ENCODE measurements at places on chromosomes 11 and 22.

DNA sequence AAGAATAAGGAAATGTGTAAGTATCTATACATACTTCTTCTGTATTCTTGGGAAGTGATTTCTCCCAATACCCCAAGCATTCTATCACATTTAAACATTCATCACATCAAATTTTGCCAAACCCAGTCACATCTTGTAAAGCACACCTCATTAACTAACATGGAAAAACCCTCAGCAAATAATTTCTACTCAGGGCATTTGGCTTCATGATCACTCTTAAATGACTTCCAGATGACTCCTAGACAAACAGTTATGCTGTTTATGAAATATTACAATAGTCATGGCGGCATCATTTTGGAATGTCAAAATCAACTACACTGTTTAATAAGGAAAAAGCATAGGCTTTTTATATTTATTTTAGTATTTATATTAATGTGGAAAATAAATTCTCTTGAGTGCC lies 47.3 kb upstream of the CCDC34 start:
- DNase-seq: no peak

GRCh38 chr11:257766-258493 lies 20.3 kb upstream of the NLRP6 start:
- DNase-seq: no peak

GRCh38 chr22:38733724-38734381 lies 21.9 kb downstream of the SUN2 start:
- DNase-seq: no peak

DNA sequence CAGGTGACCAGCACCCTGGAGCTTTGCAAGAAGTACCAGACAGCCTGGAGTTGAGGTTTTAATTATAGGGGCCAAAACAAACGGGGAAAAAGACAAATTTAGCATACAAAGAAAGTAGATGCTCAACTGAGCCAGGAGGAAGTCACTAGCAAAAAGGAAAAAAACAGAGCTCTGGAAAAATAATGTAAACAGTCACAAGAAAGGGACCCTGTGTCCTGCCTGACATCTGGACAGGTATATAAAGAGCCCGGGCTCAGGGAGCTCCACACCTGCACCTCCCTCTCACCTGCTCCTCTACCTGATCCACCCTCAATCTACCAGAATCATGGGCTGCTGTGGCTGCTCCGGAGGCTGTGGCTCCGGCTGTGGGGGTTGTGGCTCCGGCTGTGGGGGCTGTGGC lies at the start of gene KRTAP5-10:
KRTAP5-10 (plus strand) TSS at position 301 of the 400 bp plus-strand sequence; CDS start at position 326, 25 bp downstream.
- no peak for DNase-seq

- no peak for DNase-seq
Observed at GRCh38 chr11:89493431-89493830, 2.3 kb upstream of the NOX4 start.

DNA sequence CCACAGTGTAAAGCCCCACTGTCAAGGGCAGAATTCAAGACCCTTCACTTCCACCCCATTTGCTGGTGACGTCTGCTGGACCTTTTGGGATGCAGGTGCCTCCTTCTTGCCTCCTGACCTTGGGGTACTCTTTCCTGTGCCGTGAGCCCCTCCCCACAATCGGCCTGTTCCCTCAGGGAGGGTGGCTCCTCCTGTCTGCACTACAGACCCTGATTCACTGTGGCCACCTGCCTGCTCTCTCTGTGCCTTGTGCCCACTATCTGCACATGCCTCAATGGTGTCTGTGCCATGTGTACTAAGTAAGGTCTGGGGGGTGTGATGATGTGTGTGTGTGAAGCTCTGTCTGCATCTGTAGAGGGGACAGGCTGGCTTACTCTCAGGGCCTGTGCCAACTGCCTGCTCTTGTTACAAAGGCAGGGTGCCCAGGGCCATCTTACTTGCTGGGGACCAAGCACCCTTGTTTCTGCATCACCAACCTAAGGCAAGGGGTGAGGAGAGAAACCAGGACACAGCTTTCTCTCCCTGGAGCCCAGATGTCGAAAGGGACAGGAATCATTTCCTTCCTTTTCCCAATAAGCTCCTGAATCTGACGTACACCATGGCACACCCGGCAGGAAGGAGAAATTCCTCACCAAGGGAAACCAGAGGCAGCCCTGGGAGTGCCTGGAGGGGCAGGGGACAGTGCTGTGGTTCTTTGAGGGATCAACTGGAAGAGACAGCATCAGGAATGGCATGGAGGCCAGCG lies 3.7 kb downstream of the PPM1F start:
- DNase-seq: no peak

Data from EH (cell line).